A549 treated with GW870086 at 1 μM for 4 hours (cell line): ENCODE measurements at places on chromosomes 3 and 15. TPM values are rescaled to one million over a fixed set of nuclear protein-coding genes. Genes with fewer than 3 reads are reported as not detected.

GP9 gene
- not detected in 5 replicates for total RNA-seq

PSTPIP1 gene
- not detected in 5 replicates for total RNA-seq

SHC4 gene
- 0.61 to 1.2 TPM (median 0.80 TPM) in 5 replicates for total RNA-seq

LSAMP gene
- 0.06 to 0.62 TPM (median 0.20 TPM) in 5 replicates for total RNA-seq

SST gene
- not detected in 5 replicates for total RNA-seq
